ENCODE measurements at places on chromosomes 12 and 14.

- H3K36me3 ChIP-seq: no peaks in the 10 kb centered on the region
- no peak overlapping the region for H3K27ac ChIP-seq
- H3K27me3 ChIP-seq: no peaks in the 10 kb centered on the region
These were observed 175.1 kb upstream of the ARHGAP5 start for GRCh38 chr14:31902002-31902401.

GRCh38 chr14:40058901-40059897, 627.0 kb upstream of the FBXO33 start:
- H3K27me3 ChIP-seq: no peaks in the 10 kb centered on the region
- no peaks in the 10 kb centered on the region for H3K36me3 ChIP-seq

DNA sequence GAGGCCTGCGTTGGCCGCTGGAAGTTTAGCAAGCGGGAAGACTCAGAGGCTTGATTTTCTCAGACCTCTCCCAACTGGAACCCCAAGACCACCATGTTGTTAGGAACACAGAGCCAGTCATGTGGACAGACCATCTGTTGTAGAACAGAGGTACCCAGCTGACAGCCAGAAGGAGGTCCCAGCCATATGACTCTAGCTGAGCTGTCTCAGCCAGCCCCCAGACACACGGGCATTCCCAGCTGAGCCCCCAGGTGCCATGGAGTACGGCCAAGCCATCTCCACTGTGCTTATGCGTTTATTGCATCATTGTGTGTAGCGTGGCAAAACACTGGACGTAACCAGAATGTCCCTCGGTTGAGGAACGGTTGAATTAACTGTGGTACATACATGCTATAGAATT, 421.9 kb downstream of the TMEM132D start:
- no peaks in the 10 kb centered on the region for H3K27me3 ChIP-seq
- no peak for DNase-seq
- no peak overlapping the region for H3K4me3 ChIP-seq
- H3K4me1 ChIP-seq: no peaks in the 10 kb centered on the region
- H3K36me3 ChIP-seq: no peaks in the 10 kb centered on the region
- H3K27ac ChIP-seq: no peak overlapping the region

- no peaks in the 10 kb centered on the region for H3K27me3 ChIP-seq
- DNase-seq: no peak
- no peaks in the 10 kb centered on the region for H3K36me3 ChIP-seq
- H3K4me3 ChIP-seq: no peak overlapping the region
These were observed 102.5 kb downstream of the BEGAIN start for GRCh38 chr14:100484531-100485267.

- no peak overlapping the region for H3K27ac ChIP-seq
- H3K4me1 ChIP-seq: no peaks in the 10 kb centered on the region
These were observed 7.3 kb downstream of the PAN2 start for GRCh38 chr12:56326533-56326932.

DNA sequence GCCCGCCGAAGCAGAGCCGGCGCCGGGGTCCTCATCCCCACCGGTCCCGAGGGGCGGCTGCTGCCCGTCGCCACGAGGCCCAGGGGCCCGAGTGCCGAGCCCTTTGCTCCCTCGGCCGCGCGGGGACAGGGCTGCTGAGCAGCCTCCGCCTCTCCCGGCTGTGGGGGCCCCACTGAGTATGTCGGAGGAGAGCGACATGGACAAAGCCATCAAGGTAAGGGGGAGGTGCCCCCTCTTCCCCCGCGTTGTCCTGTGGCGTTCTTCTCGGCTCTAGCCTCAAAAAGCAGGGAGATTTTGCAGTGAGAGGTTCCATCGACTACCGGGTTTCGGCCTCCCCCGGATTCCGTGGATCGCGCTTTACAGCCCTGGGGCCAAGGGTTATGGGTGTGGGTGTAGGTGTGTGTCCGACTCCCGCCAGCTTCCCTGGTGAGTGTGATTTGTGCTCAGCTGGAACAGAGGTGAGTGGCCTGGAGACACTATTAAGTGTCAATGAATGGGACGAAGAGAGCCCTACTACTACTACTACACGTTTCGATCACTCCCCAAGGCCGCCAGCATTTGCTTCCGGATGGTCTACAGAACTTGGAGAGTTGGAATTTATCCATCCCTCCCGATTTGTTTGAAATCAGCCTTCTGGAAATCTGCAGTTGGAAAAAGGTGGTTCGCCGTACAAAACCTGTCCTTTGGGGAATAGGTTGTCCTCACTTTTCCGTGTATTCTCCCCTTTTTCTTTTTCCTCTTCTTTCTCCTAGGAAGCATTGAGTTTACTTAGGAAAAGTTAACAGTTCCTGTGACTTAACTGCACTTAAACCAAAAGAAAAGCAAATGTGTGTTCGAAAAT, 748 bp downstream of the MAPKAPK5 start:
- no peaks in the 10 kb centered on the region for H3K27me3 ChIP-seq
- peak; percentile 44 for DNase-seq
- peak overlapping the region; percentile 54 for H3K27ac ChIP-seq
- no peaks in the 10 kb centered on the region for H3K4me1 ChIP-seq
- no peaks in the 10 kb centered on the region for H3K36me3 ChIP-seq

- no peaks in the 10 kb centered on the region for H3K36me3 ChIP-seq
- H3K27ac ChIP-seq: no peak overlapping the region
- H3K4me3 ChIP-seq: no peak overlapping the region
- H3K27me3 ChIP-seq: no peaks in the 10 kb centered on the region
- no peaks in the 10 kb centered on the region for H3K4me1 ChIP-seq
These were observed 65.4 kb upstream of the TBPL2 start for GRCh38 chr14:55505846-55506245.

DNA sequence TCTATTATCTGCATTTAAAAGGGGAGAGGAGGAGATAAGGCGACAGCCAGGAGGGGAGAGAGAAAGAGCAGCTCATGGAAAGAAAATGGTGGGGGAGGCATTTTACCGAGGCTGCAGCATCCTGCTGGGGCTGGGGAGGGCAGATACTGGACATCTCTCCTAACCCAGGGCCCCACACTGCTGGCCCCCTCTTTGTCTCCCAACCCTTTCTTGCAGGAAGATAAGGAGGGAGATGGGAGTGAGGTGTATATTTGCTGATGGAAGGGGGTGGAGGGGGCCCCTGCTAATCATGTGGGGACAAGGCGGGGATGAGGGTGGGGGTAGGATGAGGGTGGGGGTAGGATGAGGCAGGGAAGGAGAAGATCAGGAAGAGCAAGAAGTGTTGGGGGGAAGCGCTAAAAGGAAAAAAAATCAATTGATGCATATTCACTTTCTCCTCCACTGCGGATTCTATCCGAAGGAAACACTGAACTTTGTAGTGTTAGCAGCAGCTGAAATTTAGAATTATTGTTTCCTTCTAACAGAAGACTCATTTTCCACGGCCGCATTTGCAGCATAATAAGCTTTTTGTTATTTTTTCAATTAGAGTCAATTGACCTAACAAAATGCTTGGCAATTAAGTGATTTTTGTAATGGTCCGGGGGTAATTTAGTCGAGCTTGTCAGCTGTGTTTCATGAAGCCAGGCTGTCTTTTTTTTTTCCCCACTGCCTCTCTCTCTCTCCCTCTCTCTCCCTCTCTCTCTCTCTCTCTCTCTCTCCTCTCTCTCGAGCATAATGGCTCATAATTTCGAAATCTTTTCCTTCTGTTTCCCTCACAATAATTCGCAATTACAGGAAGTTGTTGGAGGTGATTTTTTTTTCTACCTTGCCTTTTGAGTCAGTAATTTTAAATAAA, 1134.6 kb downstream of the BCL11B start:
- peaks cover 2% of the 10 kb centered on the region for H3K4me1 ChIP-seq
- DNase-seq: peak; percentile 14
- no peaks in the 10 kb centered on the region for H3K36me3 ChIP-seq

- no peak for DNase-seq
- no peaks in the 10 kb centered on the region for H3K36me3 ChIP-seq
- H3K27me3 ChIP-seq: no peaks in the 10 kb centered on the region
- H3K4me3 ChIP-seq: no peak overlapping the region
- no peak overlapping the region for H3K27ac ChIP-seq
These were observed 266.4 kb upstream of the SFSWAP start for GRCh38 chr12:131444220-131445164.

DNA sequence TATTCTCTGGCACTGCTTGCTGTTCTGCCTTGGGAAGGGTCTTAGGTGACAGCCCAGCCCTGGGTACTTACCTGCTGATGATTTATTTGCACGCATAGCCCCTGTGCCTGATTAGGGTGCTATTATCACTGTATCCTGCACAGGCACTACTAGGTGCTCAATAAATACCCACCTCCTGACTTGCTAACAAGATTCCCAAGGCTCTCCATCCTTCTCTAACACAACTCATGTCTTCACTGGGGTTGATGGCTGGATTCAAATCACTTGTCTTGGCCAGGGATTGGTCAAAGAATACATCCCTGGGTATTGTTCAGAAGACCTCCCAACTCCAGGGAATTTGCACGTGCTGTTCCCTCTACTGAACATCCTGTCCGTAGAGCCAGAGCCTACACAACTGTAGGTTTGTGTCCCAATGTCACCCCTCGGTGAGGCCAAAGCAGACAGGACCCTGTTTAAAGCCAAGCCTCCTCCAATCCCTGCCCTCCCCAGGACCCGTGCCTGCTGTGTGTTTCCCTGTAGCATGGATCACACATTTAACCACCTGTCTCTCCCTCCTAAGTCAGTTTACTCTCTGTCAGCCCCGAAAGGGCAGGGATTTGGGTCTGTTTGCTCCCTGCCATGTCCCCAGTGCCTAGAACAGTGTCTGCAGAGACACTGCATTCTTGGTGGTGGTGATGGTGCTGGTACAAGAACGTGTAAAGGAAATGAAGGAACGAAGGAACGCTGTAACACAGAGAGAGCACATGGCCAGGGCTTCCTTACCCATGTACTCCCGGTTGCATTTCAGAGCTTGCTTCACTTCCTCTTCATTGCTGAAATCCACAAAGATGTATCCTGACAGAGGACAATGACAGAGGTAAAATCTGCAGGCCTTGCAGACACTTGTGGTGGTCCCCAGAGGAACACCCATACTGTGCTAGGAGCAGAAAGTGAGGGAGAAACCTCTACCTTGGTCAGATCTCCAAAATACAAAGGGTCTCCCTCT, 16.5 kb downstream of the RBM19 start:
- no peak overlapping the region for H3K4me3 ChIP-seq
- H3K4me1 ChIP-seq: no peaks in the 10 kb centered on the region
- DNase-seq: no peak
- H3K27me3 ChIP-seq: no peaks in the 10 kb centered on the region
- H3K36me3 ChIP-seq: peaks cover 16% of the 10 kb centered on the region
- H3K27ac ChIP-seq: no peak overlapping the region

DNA sequence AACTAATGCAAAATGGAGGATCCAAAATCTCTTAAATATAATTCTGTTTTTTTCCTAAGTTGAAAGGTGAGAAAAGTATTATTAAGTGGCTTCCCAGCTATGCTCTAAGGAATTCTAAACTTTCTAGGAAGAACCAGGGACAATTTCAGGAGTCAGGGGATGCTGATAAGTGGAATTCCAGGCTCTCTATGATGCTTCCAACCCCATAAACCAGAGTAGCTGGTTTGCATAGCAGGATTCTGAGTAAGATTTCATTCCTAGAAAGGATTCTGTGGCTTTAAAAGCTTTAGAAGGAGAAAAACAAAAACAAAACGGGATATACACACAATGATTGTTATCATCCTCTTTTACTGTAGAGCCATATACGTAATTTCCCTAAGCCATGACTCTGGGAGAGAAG, 93.9 kb downstream of the SLC16A7 start:
- H3K4me1 ChIP-seq: no peaks in the 10 kb centered on the region
- H3K36me3 ChIP-seq: no peaks in the 10 kb centered on the region
- no peaks in the 10 kb centered on the region for H3K27me3 ChIP-seq
- peak; percentile 65 for DNase-seq

- H3K36me3 ChIP-seq: no peaks in the 10 kb centered on the region
- no peak overlapping the region for H3K27ac ChIP-seq
- no peaks in the 10 kb centered on the region for H3K4me1 ChIP-seq
- DNase-seq: no peak
These were observed 23.1 kb upstream of the TBC1D30 start for GRCh38 chr12:64801381-64801780.

- no peak overlapping the region for H3K4me3 ChIP-seq
- no peak overlapping the region for H3K27ac ChIP-seq
- no peaks in the 10 kb centered on the region for H3K27me3 ChIP-seq
- no peak for DNase-seq
- no peaks in the 10 kb centered on the region for H3K36me3 ChIP-seq
These were observed 180.8 kb downstream of the ZFP36L1 start for GRCh38 chr14:68612049-68612448.

GRCh38 chr14:35441160-35441559, 36.6 kb upstream of the NFKBIA start:
- no peaks in the 10 kb centered on the region for H3K4me1 ChIP-seq
- H3K36me3 ChIP-seq: no peaks in the 10 kb centered on the region
- no peak for DNase-seq
- H3K27me3 ChIP-seq: no peaks in the 10 kb centered on the region
- H3K27ac ChIP-seq: no peak overlapping the region
- no peak overlapping the region for H3K4me3 ChIP-seq

DNA sequence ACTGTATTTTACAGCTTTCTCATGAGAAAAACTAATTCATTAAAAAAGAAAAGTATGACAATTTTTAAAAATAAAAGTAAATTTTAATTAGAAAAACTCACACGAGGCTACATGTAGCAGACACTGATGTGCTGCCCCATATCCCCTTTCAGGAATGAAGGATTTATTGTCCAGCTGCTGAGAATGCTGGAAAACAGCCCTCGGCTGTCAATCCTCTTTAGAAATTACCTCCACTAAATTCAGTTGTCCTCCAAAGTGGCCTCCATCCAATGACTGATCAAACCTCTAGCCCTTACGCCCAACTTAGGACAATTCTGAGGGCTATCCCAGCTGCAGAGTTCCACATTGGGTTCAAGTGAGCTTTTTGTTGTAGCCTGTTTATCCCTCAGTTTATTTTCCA, 29.8 kb upstream of the AP4S1 start:
- no peak overlapping the region for H3K27ac ChIP-seq
- H3K4me3 ChIP-seq: no peak overlapping the region
- H3K27me3 ChIP-seq: no peaks in the 10 kb centered on the region
- peaks cover 17% of the 10 kb centered on the region for H3K4me1 ChIP-seq

DNA sequence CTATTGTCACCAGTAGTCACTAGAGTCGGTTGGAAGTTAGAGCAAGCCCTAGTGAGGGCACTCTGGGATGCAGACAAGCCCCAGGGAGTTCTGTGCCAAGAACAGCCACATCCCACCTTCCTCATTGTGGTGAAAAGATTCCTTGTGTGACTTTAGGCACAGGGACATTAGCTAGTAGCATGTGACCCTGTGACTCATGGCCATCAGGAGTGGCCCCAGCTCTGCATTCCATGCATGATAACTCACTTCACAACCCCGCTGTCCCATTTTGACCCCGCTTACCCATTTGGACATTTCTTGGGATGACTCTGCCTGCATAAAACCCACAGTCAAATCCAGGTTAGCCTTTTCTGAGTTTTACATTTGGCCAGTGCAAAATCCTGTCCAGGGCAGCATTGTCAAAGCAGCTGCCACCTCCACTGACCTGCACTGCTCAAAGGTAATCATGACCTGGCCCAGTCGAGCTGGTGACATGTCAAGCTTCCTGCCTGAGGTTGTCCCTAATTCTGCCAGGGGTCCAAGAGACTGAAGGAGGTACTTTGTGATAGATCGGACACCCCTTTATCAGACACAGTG, 430.5 kb downstream of the DPF3 start:
- H3K27ac ChIP-seq: no peak overlapping the region
- no peaks in the 10 kb centered on the region for H3K36me3 ChIP-seq
- DNase-seq: peak; percentile 51
- no peak overlapping the region for H3K4me3 ChIP-seq
- no peaks in the 10 kb centered on the region for H3K27me3 ChIP-seq

All from mesendoderm (in vitro differentiated cells).